ENCODE measurements at places on chromosomes 5 and 9.

DNA sequence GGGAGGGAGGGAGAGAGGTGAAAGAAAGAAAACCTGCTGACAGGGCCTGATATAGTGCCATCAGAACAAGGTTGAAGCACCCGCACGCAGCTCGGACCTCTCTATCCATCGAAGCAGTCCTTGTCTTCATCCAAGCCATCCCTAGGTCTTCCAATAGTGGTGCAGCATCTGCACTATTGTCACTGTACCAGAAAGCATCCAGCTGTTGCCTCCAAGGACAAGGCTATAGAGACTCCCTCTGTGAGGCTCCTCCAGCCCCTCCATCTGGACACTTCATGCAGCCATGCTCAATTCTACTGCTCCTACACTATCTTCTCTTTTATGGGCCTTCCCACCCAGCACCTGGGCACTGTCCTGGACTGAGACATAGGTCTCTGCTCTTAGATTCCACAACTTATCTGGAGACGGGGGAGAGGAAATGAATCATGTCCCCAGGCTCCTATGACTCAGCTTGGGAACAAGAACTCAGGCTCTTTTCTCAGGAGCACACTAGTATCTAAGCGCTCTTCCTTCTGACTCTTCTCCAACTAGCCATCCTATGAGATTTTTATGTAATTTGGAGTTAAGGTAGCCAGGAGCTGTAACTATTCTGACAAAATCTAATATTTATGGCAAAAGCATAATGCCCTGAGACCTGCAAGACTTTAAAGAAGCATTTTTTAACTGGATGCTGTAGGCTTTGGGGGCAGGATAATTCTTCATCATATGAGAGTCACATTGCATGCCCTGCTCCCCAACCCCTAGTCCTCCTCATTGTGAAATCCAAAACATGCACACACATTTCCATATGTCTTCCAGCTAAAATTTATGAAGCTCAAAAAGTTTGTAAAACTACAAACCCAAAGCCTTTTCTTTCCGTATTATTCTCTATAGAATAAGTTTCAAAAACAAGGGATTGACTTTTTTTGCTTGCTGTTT lies 446.8 kb downstream of the CCDC171 start:
- peak; percentile 71 for DNase-seq

DNA sequence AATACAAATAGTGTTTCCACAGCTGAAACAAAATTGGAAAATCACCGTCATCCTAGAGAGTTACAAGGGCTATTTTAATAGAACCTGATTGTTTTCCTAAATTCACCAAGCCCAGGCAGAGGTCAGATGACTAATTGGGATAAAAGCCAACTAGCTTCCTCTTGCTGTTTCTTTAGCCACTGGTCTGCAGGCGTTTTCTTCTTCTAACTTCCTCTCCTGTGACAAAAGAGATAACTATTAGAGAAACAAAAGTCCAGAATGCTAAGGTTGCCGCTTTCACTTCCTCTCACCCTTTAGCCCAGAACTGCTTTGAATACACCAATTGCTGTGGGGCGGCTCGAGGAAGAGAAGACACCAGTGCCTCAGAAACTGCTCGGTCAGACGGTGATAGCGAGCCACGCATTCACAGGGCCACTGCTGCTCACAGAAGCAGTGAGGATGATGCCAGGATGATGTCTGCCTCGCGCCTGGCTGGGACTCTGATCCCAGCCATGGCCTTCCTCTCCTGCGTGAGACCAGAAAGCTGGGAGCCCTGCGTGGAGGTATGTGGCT lies at the start of gene TLR4:
Gene TLR4, plus strand, starts transcription at position 380 of the 552 bp plus-strand sequence. Its CDS starts 70 bp downstream, at position 450.
- DNase-seq, result peak; percentile 78

GRCh38 chr5:141637767-141638419 lies 1.1 kb downstream of the RELL2 start:
- peak; percentile 40 for DNase-seq

DNA sequence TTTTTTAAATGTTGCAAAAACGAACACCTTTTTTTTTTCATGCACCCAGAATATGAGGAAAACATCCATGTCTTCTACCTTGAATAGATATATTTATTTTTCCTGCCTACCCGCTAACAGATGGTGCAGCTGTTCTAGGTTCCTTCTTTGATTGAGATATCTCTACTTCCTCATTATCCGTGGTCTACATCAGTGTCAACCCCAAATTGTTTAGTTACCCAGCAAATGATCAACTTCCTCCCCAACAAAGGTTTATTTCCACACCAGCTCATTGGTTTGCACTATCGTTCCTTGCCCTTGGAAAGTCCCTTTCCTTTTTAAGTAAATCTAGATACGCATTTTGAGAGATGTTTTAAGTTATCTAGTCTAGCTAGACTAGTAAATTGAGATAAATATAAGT lies 166.4 kb downstream of the PRR16 start:
- DNase-seq, result no peak

- DNase-seq, result no peak
These were observed 59.2 kb downstream of the ADAMTS12 start for GRCh38 chr5:33832404-33833236.

DNA sequence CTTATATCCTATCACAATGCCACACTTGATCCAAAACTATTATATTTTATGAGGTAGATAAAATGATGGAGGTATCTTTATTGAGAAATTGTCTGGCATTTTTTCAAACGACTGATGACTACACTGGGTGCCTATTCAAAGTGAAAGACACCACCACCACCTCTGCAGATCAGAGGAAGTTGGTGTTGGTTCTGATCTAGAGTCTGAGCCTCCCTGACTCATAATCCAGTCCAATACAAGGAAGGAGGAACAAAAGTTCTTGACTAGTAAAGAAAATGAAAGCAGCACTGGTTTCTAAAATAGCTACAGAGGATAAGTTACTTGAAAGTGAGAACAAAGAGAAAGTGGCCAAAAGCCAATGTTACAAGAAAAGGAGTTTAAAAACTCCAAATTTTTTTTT lies 139.9 kb downstream of the RFX3 start:
- no peak for DNase-seq

- DNase-seq, result no peak
These were observed 255.6 kb downstream of the NSG2 start for GRCh38 chr5:174300941-174301761.

DNA sequence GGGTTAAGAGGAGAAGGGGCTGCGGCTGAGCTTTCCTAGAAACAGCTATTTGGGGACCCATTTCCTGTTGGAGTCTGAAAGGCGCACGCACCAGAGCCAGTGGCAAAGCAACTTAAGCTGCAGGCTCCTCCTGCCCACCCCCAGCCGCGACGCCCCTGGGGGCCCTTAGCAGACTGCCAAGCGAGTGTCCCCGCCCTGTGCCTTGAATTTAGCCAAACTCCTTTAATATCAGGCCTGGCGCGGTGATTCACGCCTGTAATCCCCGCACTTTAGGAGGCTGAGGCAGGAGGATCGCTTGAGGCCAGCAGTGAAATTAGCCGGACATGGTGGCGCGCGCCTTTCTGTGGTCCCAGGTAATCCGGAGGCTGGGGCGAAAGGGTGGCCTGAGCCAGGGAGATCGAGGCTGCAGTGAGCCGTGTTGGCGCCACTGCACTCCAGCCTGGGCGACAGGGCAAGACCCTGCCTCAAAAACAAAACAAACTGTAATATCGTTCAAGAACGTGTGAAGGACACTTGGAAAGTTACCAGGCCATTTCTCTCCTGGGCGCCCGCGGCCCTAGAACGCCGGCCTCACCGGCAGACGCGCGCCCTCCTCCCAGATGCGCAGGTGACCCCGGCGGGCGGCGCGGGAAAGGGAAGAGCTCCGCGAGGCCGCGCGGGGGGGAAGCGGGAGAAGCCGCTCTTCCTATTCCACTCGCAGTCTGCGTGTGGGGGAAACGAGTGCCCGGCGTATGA lies 1.0 kb upstream of the F2R start:
- DNase-seq, result no peak

DNA sequence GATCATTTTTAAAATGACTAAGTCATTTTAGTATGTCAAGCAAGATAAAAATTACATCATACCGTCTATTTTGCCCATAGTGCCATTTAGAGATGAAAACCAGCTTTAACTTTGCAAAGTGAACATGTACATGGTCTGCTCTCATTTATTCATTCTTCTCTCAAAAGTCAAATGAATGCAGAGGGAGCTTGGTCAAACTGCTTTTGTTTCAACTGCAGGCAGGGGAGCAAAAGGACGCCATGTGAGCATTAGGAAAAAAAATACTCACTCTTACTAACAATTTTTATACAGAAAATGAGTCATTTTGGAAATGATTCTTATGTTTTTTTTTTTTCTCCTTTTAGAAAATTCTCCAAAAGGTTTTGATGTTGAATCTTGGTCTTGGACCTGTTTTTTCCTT lies 15.7 kb downstream of the SCGB3A1 start:
- no peak for DNase-seq

- no peak for DNase-seq
These were observed 309.9 kb downstream of the MAT2B start for GRCh38 chr5:163815240-163815791.
